ENCODE measurements at places on chromosomes 7 and 10. TPM values are rescaled to one million over a fixed set of nuclear protein-coding genes. Genes with fewer than 3 reads are reported as not detected.

The INSIG1 gene
- 36.5 TPM for total RNA-seq

The EMX2 gene
- total RNA-seq, result not detected

The CDHR3 gene
- total RNA-seq, result 0.51 TPM

The SPDYE2B gene
- not detected for total RNA-seq

The USP6NL gene
- 2.3 TPM for total RNA-seq

The NPC1L1 gene
- total RNA-seq, result 0.25 TPM

The ITPRID1 gene
- not detected for total RNA-seq

The ARHGAP19 gene
- total RNA-seq, result 75.3 TPM

The SYT15 gene
- 1.6 TPM for total RNA-seq

The NANOS1 gene
- total RNA-seq, result 0.37 TPM

The SLC13A1 gene
- total RNA-seq, result not detected

The CCL26 gene
- not detected for total RNA-seq

The CASTOR2 gene
- 5.6 TPM for total RNA-seq

The VSTM4 gene
- not detected for total RNA-seq

The CHAT gene
- total RNA-seq, result 0.14 TPM

The NCF1 gene
- total RNA-seq, result 1.8 TPM

The GCC1 gene
- 25.1 TPM for total RNA-seq

The CYP3A7 gene
- not detected for total RNA-seq

The TACR2 gene
- total RNA-seq, result not detected

The TYW1B gene
- total RNA-seq, result 1.5 TPM

The BAMBI gene
- total RNA-seq, result 0.17 TPM

The TMEM130 gene
- total RNA-seq, result 0.35 TPM

The TRIM56 gene
- 44.5 TPM for total RNA-seq

The PRKRIP1 gene
- total RNA-seq, result 30.6 TPM

The PLAU gene
- 0.43 TPM for total RNA-seq

The ZNF783 gene
- 28.4 TPM for total RNA-seq

The PIP4K2A gene
- total RNA-seq, result 138 TPM

The BLOC1S2 gene
- total RNA-seq, result 78.9 TPM

The SUN3 gene
- total RNA-seq, result 0.99 TPM

The ACTR3C gene
- total RNA-seq, result 13.0 TPM

The NAT16 gene
- total RNA-seq, result not detected
